ENCODE measurements at places on chromosomes 5 and 9. TPM values are rescaled to one million over a fixed set of nuclear protein-coding genes. Genes with fewer than 3 reads are reported as not detected.

DNA sequence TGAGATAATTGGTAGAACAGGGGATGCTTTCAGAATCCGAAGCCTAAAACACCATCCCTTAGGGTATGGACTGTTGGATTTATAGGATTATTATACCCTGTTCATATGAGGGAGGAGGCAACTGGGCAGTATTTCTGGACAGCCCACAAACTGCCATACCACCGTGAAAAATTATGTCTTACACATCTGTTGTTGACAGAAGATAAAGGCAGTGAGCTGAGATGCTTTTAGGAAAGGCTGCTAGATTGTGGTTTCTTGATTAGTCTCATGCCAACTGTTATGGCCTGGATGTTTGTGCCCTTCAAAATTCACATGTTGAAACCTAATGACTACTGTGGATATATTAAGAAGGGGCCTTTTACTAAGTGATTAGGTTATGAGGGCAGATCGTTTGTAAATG is 83.7 kb upstream of the DHFR start:
- no peak for DNase-seq

- DNase-seq: no peak
These were observed 22.5 kb downstream of the ANKHD1 start for GRCh38 chr5:140424135-140424534.

- peak; percentile 81 for DNase-seq
These were observed 13.2 kb downstream of the GZMK start for GRCh38 chr5:55037046-55037771.

DNA sequence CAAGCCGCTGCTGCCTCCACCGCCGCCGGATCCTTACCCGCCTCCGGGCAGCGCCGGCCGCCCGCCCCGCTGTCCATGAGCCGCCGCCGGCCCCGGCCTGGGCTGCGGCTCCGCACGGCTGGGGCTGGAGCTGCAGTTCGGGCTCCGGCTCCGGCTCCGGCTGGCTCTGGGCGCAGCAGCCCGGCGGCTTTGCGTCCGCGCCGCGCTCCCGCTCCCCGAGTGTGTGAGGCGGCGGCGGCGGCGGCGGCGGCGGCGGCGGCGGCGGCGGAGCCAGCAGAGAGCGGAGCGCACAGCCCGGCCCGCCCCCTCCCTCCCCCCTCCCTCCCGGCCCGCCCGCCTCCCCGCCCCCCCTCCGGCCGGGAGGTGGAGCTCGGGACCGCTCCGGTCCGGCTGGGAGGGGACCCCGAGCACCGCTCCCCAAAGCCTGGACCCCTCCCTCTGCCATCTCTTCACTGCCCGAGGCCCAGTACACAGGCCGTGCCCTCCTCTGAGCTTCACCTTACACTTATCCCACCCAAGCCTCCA is at the start of gene PCDH1:
TSS of gene PCDH1 (minus strand) at position 225 of the 525 bp plus-strand sequence. CDS start at position 77, 148 bp downstream.
- peak; percentile 6 for DNase-seq

DNA sequence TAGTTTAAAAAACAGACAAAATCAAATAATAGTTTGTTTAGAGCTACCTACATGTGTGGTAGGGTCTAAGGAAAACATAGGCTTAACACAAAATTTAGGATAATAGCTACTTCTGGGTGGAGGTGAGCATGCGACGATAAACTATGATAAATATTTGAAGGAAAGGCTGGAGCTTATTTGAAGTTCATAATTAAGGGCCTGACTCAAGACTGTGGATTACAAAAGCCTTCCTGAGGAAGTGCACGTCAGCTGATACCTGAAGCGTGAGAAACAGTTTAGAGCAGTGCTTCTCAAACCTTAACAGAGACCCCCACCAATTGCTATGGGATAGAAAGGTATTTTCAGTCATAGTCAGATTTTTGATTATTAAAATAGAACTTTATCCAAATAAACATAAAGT is 20.4 kb upstream of the UBLCP1 start:
- no peak for DNase-seq

DNA sequence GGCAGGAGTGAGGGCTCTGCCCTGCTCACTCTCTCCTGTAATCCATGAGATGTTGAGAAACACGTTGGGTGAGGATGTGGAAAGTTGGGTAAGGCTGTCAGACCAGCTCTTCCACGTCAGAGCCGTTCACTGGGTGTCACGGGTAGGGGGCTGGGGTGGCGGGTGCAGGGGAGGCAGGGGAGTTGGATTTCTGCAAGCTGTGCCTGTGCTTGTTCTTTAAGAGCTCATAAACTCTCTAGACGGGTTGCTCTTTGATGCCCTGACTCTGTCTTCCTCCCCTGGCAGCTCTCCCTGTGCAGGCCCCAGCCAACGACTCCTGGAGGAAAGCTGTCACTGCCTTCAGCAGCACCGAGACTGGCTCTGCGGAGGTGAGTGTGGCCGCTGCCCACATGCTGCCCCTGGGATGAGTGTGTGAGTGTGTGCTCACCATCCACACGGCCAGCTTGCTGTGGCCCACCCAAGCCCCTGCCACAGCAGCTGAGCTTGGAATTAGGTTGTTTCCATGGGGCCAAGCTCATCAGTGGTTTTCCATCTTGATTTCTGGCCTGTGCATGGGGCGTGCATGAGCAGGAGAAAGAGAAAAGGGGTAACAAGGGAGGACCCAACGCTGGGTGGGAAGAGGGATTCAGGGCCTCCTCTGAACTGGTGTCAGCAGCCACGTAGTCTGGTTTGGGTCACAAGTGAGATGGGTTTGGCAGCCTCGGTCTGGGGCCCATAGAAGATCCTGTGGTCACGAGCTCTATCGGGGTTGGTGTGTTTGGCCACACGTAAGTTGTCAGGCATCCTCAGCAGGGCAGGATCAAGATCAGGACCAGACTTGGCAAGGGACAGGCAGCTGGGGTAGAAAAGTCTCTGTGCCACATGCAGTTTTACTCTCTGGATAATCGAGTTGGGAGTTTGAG is 21.0 kb upstream of the POMT1 start:
- DNase-seq: no peak

CBY3 gene
- 0.44 TPM for total RNA-seq

GPX3 gene
- total RNA-seq: not detected
